Suprapubic skin (tissue), 4 donors: ENCODE measurements at places on chromosomes 13 and 19. TPM values are rescaled to one million over a fixed set of nuclear protein-coding genes. Genes with fewer than 3 reads are reported as not detected.

The C1QTNF9B gene
- not detected for total RNA-seq

The SOHLH2 gene
- not detected for total RNA-seq

The ZNF578 gene
- 0.38 TPM for total RNA-seq

The METTL21C gene
- total RNA-seq = not detected

The ERFL gene
- total RNA-seq = not detected

The CACNA1A gene
- total RNA-seq = 0.40 TPM

The TNFSF13B gene
- 0.95 TPM for total RNA-seq

The ABHD8 gene
- 13.3 TPM for total RNA-seq

The DHDH gene
- total RNA-seq = 0.59 TPM

The RDH8 gene
- total RNA-seq = not detected

The CATSPERD gene
- total RNA-seq = not detected

The TPTE2 gene
- not detected for total RNA-seq

The TYROBP gene
- total RNA-seq = 14.8 TPM
